ENCODE measurements at places on chromosomes 12 and 14.

DNA sequence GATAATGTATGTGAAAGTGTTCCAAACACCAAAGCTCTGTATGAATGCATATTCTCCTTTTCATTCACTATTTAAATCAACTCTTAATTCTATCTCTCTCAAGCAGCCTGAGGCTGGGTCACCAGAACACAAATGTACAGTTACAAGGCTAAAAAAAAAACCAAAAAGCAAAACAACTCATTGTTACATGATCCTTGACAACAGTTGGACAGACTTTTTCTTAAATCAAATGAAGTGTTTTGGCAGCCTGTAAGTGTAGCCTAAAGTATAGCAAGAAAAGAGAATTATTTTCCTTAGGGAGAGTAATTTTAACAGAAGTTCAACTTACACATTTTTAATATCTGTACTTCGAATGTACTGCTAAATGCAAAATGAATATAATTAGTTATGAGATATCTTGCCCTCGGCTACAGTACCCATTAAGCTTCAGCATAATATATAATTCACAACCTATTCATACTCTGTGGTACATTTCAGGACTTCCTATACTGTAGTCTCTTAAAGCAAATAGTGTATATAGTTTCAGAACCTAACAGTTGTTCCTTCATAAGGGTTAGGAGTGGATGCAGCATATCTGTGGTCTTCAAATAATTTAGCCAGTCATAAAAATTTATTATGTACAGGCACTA is 214.0 kb upstream of the BTG1 start:
- DNase-seq: no peak

- no peak for DNase-seq
These were observed 130.6 kb upstream of the SINHCAF start for GRCh38 chr12:31456562-31456961.

- DNase-seq: no peak
These were observed 13.0 kb upstream of the TMED2 start for GRCh38 chr12:123571343-123571813.

DNA sequence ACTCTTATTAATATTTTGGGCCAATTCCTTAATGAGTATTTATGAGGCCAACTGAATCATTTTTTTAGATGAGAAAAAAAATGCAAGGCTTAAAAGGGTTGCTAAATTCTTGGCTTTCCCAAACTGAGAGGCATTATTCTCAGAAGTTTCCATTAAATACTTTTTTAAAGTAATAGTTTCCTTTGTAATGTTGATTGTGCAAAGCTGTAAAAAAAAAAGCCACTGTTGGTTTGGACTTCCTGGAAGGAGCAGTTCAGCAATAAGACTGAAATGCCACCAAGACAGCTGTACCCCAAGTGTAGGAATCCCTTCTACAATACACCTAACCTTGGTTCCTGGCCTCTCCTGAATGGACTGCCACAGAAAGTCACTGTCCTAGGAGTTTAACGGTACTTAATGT is 231.3 kb downstream of the MON2 start:
- DNase-seq: no peak

DNA sequence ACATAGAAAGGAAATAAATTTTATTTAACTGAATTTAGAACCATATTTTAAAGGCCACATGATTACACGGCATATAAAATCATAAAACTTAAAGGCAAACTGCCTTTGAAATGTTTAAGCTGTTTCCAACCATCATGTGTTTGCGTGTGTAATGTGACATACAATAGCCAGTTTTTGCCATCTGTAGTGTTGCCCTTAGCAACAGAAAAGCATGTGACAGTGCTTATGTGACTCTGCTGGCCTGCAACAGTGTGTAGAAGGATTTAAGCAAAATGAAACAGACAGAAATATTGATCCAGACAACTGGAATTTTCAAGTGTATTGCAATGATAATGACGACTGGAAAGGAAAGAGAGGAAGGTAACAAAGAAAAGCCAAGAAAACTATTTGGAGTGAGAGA is 49.5 kb downstream of the TSPAN19 start:
- no peak for DNase-seq

DNA sequence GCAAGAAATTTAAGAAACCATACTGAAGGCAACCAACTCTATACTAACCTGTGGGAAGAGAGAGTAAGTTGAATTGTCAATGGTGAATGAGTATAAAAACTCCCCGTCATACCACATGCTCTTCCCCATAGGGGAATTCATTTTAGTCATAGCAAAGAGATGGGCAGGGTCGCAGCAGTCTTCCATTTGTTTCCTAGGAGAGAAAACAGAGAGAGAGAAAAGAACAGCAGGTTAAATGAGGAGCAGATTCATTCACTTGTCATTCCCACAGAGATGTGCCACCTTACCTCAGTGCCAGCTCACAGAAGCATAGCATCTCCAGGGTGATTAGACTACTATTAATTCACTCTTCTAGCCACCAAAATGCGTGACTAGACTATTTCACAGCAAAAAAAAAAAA is 47.4 kb downstream of the ST8SIA1 start:
- DNase-seq: no peak

- DNase-seq: no peak
These were observed 843.9 kb upstream of the TMEM132C start for GRCh38 chr12:127422935-127423566.

DNA sequence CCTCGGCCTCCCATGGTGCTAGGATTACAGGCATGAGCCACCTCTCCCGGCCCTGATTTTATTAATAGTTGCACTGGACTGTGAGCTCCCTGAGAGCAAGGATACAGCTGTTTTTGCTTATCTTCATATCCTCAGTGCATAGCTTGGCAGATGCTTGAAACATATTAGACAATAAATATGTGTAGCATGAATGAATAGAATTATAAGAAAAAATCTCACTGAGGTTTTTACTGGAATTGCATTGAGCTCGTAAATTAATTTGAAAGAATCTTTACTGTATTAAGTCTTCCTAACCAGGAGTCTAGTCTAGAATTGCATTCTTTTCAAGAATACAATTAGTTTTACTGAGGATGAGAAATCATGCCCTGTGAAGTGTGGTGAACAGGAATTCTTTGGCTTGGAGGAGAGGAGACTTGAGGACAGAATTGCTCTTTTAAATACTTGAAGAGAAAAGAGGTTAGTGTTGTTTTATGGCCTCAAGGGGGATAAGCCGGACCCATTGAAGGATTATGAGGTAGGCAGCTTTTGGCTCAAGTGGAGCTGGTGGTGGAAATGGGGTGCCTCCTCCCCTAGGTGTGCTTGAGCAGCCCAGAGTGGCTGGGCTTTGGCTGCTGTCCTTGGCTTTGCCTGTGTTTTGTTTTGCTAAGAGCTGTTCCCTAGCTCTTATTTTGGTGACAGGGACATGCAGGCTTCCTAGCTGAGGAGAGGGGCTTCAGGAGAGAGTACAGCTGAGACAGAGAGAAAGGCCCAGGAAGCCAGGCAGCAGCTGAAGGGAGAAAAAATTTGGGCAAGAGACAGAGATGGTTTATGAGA is 34.0 kb downstream of the PLEKHD1 start:
- no peak for DNase-seq

DNA sequence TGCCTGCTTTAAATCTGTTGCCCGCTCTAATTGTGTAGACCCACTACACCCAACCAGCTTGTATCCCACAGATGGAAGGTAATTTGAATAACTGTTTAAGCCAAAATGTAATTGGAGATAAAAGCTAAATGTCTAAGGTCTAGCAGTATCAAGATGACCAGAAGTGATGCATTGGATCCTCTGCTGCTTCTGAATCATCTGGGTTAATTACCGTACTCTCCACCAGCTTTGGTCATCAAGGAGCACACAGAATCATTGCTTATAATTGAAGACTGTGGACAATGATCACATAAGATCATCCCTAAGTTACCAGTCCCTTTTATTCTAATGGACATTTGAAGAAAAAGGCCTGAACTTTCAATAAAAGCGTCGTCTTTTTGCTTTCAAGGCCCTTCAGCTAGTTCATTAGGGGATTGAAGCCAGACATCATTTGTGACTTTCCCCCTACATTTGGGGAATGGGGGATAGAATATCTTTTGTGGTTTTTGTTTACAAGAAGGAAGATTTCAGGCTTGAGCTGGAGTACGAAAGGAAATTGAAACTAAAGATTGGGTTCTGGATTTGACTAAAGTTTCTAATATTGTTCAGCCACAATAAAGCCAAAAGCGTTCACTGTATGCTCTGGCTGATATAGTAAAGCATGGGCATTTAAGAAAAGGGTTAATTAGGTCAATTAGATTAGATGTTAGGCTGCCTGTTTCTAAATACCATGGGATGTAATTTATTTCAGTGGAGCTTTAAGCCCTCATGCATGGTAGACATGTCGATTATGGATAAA is 123.2 kb downstream of the CHST11 start:
- DNase-seq: no peak

- no peak for DNase-seq
These were observed 10.4 kb upstream of the NOPCHAP1 start for GRCh38 chr12:104975587-104976343.

GRCh38 chr12:131833896-131834641 is 5.9 kb downstream of the MMP17 start:
- no peak for DNase-seq

- no peak for DNase-seq
These were observed 65.6 kb downstream of the CCDC88C start for GRCh38 chr14:91352053-91352452.

GRCh38 chr14:65286443-65286842 is 126.1 kb upstream of the FUT8 start:
- no peak for DNase-seq

- no peak for DNase-seq
These were observed 276.1 kb upstream of the BTG1 start for GRCh38 chr12:92421701-92422100.

- no peak for DNase-seq
These were observed 35.7 kb upstream of the PRMT8 start for GRCh38 chr12:3455312-3455711.

DNA sequence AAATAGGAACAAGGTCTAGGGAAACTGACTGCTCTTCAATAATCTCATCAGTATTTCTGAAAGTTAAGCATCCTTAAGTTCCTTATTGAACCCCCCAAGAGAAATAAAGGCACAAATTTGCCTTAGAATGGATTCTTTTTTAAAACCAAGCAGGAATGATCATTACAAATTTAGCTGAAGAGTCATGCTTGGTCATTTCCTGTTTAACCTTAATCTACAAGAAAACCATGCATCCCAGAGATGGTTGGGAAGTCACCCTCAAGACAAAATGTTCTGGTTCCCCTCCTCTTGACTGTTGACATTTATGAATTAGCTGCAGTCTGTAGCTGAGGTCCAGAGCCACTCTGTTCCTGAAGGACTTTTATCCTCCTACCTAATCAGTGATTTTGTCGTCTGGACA is 291.8 kb upstream of the G2E3 start:
- no peak for DNase-seq

DNA sequence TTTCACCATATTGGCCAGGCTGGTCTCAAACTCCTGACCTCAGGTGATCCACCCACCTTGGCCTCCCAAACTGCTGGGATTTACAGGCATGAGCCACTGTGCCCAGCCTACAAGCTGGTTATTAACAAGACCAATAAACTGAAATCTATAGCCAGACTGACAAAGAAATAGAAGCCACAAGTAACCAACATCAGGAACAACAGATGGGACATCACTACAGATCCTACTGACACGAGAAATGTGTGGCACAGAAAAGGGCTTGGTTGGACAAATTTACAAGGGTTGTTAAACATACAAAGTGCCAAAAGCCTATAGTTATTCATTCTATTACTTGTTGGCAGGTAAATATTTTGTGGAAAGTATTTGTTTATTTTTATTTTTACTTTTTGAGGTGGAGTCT is 11.6 kb downstream of the MTA1 start:
- DNase-seq: no peak

- DNase-seq: no peak
These were observed 1202.3 kb downstream of the BCL11B start for GRCh38 chr14:98069712-98070171.

- DNase-seq: no peak
These were observed 1.3 kb upstream of the NCOR2 start for GRCh38 chr12:124568431-124569374.

- no peak for DNase-seq
These were observed 3.2 kb upstream of the COX8C start for GRCh38 chr14:93343797-93344196.

GRCh38 chr14:103528146-103528586 is 830 bp upstream of the TRMT61A start:
- DNase-seq: no peak

Measured in activated T-helper 1 cell treated with anti-CD3 and anti-CD28 coated beads, Interleukin-2, amount 50 U/mL, for 16 hours (primary cell).